ENCODE measurements at places on chromosomes 4 and X. TPM values are rescaled to one million over a fixed set of nuclear protein-coding genes. Genes with fewer than 3 reads are reported as not detected.

- no peak for DNase-seq
Observed at GRCh38 chr4:103450693-103451092, 252.6 kb upstream of the CENPE start.

- no peak for DNase-seq
Observed at GRCh38 chr4:26238778-26239679, 81.8 kb upstream of the RBPJ start.

The TET2 gene
- total RNA-seq, result 28.9 TPM

The PLK4 gene
- total RNA-seq, result 44.7 TPM

The SLC25A43 gene
- total RNA-seq, result 10.6 TPM

The ABCD1 gene
- total RNA-seq, result 6.6 TPM

- DNase-seq, result no peak
Observed at GRCh38 chrX:13697976-13698375, 9.0 kb downstream of the RAB9A start.

The CLDN34 gene
- not detected for total RNA-seq

DNA sequence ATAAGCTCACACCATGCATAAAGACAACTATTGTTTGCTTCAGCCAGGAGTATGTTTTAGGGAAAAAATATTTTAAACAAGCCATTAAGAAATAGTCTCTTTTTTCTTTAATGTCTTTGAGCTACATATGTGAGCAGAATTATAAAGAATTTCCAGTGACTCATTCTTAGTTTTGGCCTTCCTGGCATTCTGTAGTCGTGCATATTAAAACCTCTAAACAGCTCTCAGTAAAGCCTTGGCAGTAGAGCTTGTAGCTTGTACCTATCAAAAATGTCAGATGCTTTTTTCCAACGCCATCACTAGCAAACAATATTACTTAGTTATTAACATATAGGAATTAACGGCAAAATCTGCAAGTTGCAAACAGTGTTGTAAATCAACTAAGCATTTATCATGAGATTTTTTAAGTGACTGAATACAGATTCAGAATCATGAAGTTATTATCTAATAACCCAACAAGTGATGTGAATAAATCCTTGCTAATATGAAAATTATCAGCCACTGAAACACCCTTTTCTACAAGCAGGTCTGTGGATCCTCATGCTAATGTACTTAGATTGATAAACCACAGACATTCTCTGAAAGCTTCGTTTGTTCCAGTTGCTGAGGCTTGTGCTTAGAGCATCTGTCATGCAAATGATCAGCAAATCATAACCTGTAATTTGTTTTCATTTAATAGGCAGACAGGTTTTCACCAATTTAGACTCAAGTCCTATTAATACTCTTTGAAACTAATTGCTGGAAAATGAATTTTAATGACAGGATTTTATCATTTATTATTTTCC is 412.0 kb upstream of the ATOH1 start:
- DNase-seq, result no peak

- no peak for DNase-seq
Observed at GRCh38 chr4:184815046-184815877, 10.5 kb downstream of the ACSL1 start.

All from activated CD4-positive, alpha-beta T cell treated with anti-CD3 and anti-CD28 coated beads, Interleukin-2, amount 10 ng/mL, durations not matched to agents 24 days and 14 days (primary cell).